ENCODE measurements at places on chromosomes 11 and 22. TPM values are rescaled to one million over a fixed set of nuclear protein-coding genes. Genes with fewer than 3 reads are reported as not detected.

The SLCO2B1 gene
- total RNA-seq: 0.97 TPM

The SULT4A1 gene
- total RNA-seq: 1.5 TPM

The CCDC116 gene
- 0.35 TPM for total RNA-seq

The PHF21B gene
- not detected for total RNA-seq

The ART1 gene
- total RNA-seq: not detected

The KCNQ1OT1 gene
- total RNA-seq: 2.2 TPM

The MRGPRX3 gene
- not detected for total RNA-seq

The TENM4 gene
- total RNA-seq: 7.3 TPM

The OR52I2 gene
- total RNA-seq: not detected

The IRAG1 gene
- total RNA-seq: 1.4 TPM

The KRTAP5-8 gene
- not detected for total RNA-seq

The UVRAG gene
- 44.7 TPM for total RNA-seq

The JAM3 gene
- 108 TPM for total RNA-seq

The CCDC88B gene
- 3.2 TPM for total RNA-seq

The ZNRD2 gene
- 66.4 TPM for total RNA-seq

The SCN4B gene
- total RNA-seq: 0.92 TPM

The CAPN5 gene
- 7.1 TPM for total RNA-seq

The FAM111B gene
- 5.6 TPM for total RNA-seq

The PRR5L gene
- total RNA-seq: 34.6 TPM

The C22orf42 gene
- not detected for total RNA-seq

The KRTAP5-7 gene
- not detected for total RNA-seq

The OR8G5 gene
- total RNA-seq: not detected

The RBMXL2 gene
- total RNA-seq: not detected

The OR8K1 gene
- not detected for total RNA-seq

The F2 gene
- not detected for total RNA-seq

The OR2AG2 gene
- 0.15 TPM for total RNA-seq

The OR2AG1 gene
- not detected for total RNA-seq

The CALCA gene
- not detected for total RNA-seq

The C11orf58 gene
- 144 TPM for total RNA-seq

The SHANK2 gene
- total RNA-seq: 4.7 TPM

The GTSE1 gene
- total RNA-seq: 7.5 TPM

The CD3E gene
- not detected for total RNA-seq

The C11orf24 gene
- total RNA-seq: 27.2 TPM

The CHRDL2 gene
- total RNA-seq: not detected

The NOL12 gene
- 20.9 TPM for total RNA-seq

The MRPL49 gene
- 57.4 TPM for total RNA-seq

The EFCAB6 gene
- total RNA-seq: 0.23 TPM

The GPHA2 gene
- not detected for total RNA-seq

The USP2 gene
- 0.41 TPM for total RNA-seq

The SLC22A25 gene
- total RNA-seq: not detected

The TAGLN gene
- 467 TPM for total RNA-seq

The SPCS2 gene
- 50.9 TPM for total RNA-seq

The RASSF10 gene
- 0.34 TPM for total RNA-seq

The OR52N5 gene
- not detected for total RNA-seq

The FAT3 gene
- 3.3 TPM for total RNA-seq

The C11orf91 gene
- 2.0 TPM for total RNA-seq

The DRD4 gene
- total RNA-seq: not detected

The OR6A2 gene
- total RNA-seq: 0.19 TPM

The RAC2 gene
- 126 TPM for total RNA-seq

The GRM5 gene
- total RNA-seq: 0.05 TPM

The PITPNB gene
- 40.9 TPM for total RNA-seq

Measured in glomerular endothelial cell (primary cell).